ENCODE measurements at places on chromosomes 4 and X.

DNA sequence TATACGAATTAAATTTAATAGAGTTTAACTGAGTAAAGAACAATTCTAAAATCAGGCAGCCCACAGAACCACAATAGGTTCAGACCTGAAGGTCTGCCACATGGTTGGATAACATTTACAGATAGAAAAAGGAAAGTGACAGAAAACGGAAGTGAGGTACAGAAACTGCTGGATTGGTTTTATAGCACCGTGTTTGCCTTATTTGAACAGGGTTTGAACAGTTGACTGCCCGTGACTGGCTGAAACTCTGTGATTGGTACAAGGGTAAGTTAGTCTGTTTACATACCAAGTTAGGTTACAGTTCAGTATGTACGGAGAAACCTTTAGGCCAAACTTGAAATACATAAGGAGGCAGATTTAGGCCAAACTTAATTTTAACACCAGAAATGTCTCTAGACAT lies 64.1 kb upstream of the ATXN3L start:
- H3K4me1 ChIP-seq = no peaks in the 10 kb centered on the region
- H3K27me3 ChIP-seq = no peaks in the 10 kb centered on the region
- no peak overlapping the region for H3K27ac ChIP-seq
- DNase-seq = no peak
- H3K36me3 ChIP-seq = no peaks in the 10 kb centered on the region

DNA sequence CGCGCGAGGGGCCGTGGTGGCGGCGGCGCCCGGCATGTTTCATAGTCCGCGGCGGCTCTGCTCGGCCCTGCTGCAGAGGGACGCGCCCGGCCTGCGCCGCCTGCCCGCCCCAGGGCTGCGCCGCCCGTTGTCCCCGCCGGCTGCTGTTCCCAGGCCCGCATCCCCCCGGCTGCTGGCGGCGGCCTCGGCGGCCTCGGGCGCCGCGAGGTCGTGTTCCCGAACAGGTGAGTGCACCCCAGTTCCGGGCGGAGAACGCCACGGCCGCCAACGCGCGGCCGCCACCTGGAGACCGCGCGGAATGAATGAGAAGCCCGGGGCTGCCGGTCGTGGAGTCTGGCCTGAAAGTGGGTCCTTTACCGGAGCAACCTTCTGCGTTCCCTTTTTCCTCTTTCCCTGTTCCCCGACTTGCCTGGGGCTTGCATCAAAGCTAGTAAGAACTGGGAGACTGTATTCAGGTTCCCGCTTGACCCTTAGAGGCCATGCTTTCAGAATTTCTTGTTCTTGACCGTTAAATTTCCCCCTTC lies 429 bp downstream of the NOCT start:
- peak overlapping the region; percentile 95 for H3K27ac ChIP-seq
- no peaks in the 10 kb centered on the region for H3K36me3 ChIP-seq
- H3K4me1 ChIP-seq = peaks cover 13% of the 10 kb centered on the region
- H3K4me3 ChIP-seq = peak overlapping the region; percentile 65
- no peaks in the 10 kb centered on the region for H3K27me3 ChIP-seq

GRCh38 chrX:114532111-114532805 lies 51.6 kb upstream of the HTR2C start:
- no peaks in the 10 kb centered on the region for H3K36me3 ChIP-seq
- H3K4me1 ChIP-seq = no peaks in the 10 kb centered on the region
- no peaks in the 10 kb centered on the region for H3K27me3 ChIP-seq
- H3K27ac ChIP-seq = no peak overlapping the region
- DNase-seq = no peak

DNA sequence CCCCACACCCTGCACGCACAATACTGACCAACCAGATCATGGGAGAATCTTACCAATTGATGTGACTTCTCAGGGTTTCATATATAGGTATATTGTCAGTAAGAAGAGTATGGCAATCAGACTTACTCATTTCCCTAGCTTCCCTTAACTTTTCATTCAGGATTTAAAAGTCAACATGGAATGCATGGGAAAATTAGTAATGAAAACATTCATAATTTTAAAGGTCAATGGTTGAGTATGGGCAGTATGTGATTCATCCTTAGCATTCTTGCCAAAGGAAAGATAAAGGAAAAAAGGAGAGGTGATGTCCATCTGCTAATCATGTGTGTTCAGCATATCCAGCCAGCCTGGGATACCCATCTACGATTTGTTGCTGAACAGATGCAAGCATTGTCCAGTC lies 4.0 kb downstream of the DIPK2B start:
- H3K4me1 ChIP-seq = no peaks in the 10 kb centered on the region
- no peaks in the 10 kb centered on the region for H3K27me3 ChIP-seq
- DNase-seq = no peak
- no peaks in the 10 kb centered on the region for H3K36me3 ChIP-seq
- H3K4me3 ChIP-seq = no peak overlapping the region
- H3K27ac ChIP-seq = no peak overlapping the region

GRCh38 chr4:140688711-140689598 lies 67.2 kb downstream of the TBC1D9 start:
- no peaks in the 10 kb centered on the region for H3K27me3 ChIP-seq
- no peaks in the 10 kb centered on the region for H3K36me3 ChIP-seq
- no peak overlapping the region for H3K4me3 ChIP-seq
- no peak overlapping the region for H3K27ac ChIP-seq
- no peaks in the 10 kb centered on the region for H3K4me1 ChIP-seq
- DNase-seq = no peak

- H3K36me3 ChIP-seq = no peaks in the 10 kb centered on the region
- no peak overlapping the region for H3K27ac ChIP-seq
- H3K4me1 ChIP-seq = no peaks in the 10 kb centered on the region
- H3K27me3 ChIP-seq = no peaks in the 10 kb centered on the region
- H3K4me3 ChIP-seq = no peak overlapping the region
These were observed 15.0 kb downstream of the FNIP2 start for GRCh38 chr4:158783785-158784184.

DNA sequence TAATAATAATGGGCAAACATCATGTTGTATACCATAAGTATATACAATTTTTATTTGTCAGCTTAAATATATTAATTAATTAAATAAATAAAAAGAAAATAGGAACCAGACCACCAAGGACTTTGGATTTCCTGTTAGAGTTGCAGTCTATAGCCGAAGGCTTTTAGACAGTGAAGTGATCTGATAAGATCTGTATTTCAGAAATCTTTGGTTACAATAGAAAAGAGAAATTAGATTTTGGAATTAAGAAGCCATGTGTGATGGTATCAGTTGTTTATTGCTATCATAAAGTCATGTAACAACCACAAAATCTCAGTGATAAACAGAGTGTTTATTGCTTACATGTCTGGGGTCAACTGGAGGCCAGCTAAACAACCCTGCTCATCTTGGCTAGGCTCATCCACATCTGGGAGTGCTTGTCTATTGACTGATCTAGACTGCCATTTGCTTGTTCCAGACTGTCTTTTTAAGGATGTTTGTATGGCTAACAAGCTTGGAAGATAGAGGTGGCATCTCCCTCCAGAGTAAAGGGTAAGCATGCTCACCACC lies 142.1 kb upstream of the USP9X start:
- no peaks in the 10 kb centered on the region for H3K36me3 ChIP-seq
- H3K27ac ChIP-seq = no peak overlapping the region
- no peaks in the 10 kb centered on the region for H3K4me1 ChIP-seq
- no peaks in the 10 kb centered on the region for H3K27me3 ChIP-seq

GRCh38 chr4:952881-953573 lies 20.3 kb downstream of the DGKQ start:
- H3K27ac ChIP-seq = no peak overlapping the region
- no peak for DNase-seq
- no peak overlapping the region for H3K4me3 ChIP-seq
- no peaks in the 10 kb centered on the region for H3K36me3 ChIP-seq
- H3K4me1 ChIP-seq = no peaks in the 10 kb centered on the region

DNA sequence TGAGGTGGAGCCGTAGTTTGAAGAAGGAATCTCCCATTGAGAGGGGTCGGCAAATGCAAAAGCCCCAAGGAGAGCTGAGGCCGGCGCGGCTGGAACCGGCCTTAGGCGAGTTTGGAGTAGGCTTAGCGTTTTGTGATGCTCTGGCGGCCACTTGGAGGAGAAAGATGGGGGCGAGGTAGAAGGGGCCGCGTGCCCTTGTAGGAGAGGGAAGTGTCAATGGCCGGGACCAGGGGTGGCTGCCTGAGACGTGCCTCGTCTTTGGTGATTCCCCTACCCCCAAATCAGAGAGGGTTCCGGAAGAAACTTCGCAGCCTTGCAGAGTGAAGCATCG lies 11.7 kb downstream of the MSX1 start:
- H3K27me3 ChIP-seq = peaks cover 40% of the 10 kb centered on the region
- peaks cover 9% of the 10 kb centered on the region for H3K4me1 ChIP-seq
- H3K27ac ChIP-seq = no peak overlapping the region

DNA sequence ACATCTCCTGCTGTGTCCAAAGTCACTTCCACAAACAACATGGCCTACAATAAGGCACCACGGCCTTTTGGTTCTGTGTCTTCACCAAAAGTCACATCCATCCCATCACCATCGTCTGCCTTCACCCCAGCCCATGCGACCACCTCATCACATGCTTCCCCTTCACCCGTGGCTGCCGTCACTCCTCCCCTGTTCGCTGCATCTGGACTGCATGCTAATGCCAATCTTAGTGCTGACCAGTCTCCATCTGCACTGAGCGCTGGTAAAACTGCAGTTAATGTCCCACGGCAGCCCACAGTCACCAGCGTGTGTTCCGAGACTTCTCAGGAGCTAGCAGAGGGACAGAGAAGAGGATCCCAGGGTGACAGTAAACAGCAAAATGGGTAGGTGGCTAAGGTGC lies 123.9 kb downstream of the PDLIM5 start:
- peaks cover 2% of the 10 kb centered on the region for H3K36me3 ChIP-seq
- peaks cover 22% of the 10 kb centered on the region for H3K4me1 ChIP-seq
- DNase-seq = no peak
- no peaks in the 10 kb centered on the region for H3K27me3 ChIP-seq
- H3K4me3 ChIP-seq = no peak overlapping the region
- no peak overlapping the region for H3K27ac ChIP-seq

DNA sequence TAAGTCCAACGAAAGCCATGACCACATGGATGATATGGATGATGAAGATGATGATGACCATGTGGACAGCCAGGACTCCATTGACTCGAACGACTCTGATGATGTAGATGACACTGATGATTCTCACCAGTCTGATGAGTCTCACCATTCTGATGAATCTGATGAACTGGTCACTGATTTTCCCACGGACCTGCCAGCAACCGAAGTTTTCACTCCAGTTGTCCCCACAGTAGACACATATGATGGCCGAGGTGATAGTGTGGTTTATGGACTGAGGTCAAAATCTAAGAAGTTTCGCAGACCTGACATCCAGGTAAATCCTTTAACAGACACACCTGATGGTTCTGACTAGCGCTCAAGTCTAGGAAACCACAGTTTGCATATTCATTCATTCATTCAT lies 6.0 kb downstream of the SPP1 start:
- no peaks in the 10 kb centered on the region for H3K4me1 ChIP-seq
- no peak overlapping the region for H3K4me3 ChIP-seq
- H3K36me3 ChIP-seq = no peaks in the 10 kb centered on the region
- no peak overlapping the region for H3K27ac ChIP-seq

DNA sequence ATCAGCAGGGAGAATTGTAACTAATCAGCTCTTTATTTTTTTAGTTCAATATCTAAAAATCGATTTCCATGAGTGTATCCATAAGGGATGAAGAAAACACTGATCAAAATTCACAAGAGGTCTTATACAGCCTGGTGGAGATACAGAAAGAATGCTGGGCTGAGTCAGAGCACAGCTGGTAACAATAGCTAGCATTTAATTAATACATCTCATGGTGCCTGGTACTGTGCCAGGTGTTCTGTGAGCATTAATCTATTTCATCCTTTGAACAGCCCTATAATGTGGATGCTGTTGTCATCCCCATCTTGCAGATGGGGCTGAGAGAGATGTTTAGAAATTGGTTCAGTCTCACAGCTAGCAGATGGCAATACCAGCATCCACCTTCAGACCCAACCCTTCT lies 250.9 kb upstream of the RPS6KA3 start:
- H3K4me1 ChIP-seq = no peaks in the 10 kb centered on the region
- peaks cover 3% of the 10 kb centered on the region for H3K27me3 ChIP-seq
- H3K4me3 ChIP-seq = no peak overlapping the region

GRCh38 chr4:121375262-121375661 lies 5.6 kb downstream of the QRFPR start:
- no peak overlapping the region for H3K27ac ChIP-seq
- no peak overlapping the region for H3K4me3 ChIP-seq
- no peaks in the 10 kb centered on the region for H3K36me3 ChIP-seq
- H3K27me3 ChIP-seq = peaks cover 10% of the 10 kb centered on the region
- no peaks in the 10 kb centered on the region for H3K4me1 ChIP-seq
- DNase-seq = no peak

DNA sequence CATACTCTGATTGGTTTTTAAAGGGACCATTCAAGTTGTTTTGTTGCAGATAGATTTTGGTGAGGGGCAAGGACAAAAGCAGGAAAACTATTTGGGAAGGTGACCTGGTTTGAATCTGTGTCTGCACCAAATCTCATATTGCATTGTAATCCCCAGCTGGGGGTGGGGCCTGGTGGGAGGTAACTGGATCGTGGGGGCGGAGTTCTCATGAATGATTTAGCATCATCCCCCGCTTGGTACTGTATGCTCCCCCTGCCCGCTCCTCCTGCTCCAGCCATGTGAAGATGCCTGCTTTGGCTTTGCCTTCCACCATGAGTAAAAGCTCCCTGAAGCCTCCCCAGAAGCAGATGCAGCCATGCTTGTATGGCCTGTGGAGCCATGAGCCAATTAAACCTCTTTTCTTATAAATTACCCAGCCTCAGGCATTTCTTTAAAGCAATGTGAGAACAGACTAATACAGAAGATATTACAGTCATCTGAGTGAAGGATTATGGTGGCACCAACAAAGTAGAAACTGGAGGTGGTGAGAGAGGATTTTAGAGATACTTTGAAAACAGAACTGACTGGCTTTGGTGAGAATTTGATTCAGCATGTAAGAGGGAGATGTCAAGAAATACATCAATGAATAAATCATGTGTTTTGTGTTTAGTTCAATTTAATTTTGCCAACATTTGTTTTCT lies 14.4 kb downstream of the IL21 start:
- H3K27me3 ChIP-seq = no peaks in the 10 kb centered on the region
- H3K4me3 ChIP-seq = no peak overlapping the region
- no peaks in the 10 kb centered on the region for H3K36me3 ChIP-seq

DNA sequence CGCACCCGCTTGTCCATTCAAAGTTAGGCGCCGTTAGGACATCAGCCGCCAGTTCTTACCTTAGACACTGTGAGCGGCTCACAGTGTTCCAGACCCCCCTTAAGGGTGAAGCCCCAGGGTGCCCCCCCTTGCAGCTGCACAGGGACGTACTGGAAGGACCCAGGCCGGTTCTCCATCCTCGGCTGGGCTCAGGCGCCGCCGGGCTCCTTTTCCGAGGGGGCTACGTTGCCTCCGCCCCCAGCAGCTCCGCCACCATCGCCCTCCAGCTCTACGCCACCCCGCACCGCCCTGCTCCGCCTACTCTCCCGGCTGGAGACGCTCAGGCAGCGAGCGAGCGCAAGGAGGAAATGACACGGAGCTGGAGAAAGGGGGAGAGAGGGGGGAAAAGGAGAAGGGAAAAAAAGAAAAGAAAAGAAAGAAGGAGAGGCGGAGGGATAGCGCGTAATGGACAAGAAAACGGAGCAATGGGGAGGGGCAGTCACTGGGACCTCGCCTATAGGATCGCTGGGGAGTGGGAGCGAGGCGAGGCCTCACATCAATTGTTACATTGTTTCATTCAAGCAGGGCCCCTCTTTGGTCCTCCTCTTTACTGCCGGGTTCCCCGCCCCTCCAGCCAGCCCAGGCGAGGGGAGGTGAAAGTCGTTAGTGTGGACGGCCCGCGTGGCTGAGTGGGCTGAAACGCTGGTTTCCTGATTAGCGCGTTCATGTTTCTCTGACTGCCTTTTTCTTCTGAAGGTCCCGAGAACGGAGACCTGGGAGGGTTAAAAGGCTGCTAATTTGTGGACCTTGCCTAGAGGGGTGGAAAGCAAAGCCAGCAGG lies at the start of gene SHROOM4:
Gene SHROOM4 (minus strand): TSS at position 352 of the 819 bp plus-strand sequence. CDS start 176 bp downstream, at position 176.
- peak; percentile 42 for DNase-seq
- peak within 1 kb of the TSS; percentile 36 for H3K27ac ChIP-seq
- no peaks in the 10 kb centered on the region for H3K4me1 ChIP-seq
- H3K4me3 ChIP-seq = peak within 1 kb of the TSS; percentile 32

All from right lobe of liver (tissue), 6 donors.